Transverse colon (tissue), 4 donors: ENCODE measurements at places on chromosomes 2 and 18. TPM values are rescaled to one million over a fixed set of nuclear protein-coding genes. Genes with fewer than 3 reads are reported as not detected.

IL1RN gene
- total RNA-seq: 0.40 TPM

UGT1A5 gene
- 4.2 TPM for total RNA-seq

COL4A3 gene
- not detected for total RNA-seq

CERKL gene
- not detected for total RNA-seq

IL1F10 gene
- not detected for total RNA-seq

NOL4 gene
- total RNA-seq: not detected

SERPINB3 gene
- total RNA-seq: not detected

REG1A gene
- not detected for total RNA-seq

DNA sequence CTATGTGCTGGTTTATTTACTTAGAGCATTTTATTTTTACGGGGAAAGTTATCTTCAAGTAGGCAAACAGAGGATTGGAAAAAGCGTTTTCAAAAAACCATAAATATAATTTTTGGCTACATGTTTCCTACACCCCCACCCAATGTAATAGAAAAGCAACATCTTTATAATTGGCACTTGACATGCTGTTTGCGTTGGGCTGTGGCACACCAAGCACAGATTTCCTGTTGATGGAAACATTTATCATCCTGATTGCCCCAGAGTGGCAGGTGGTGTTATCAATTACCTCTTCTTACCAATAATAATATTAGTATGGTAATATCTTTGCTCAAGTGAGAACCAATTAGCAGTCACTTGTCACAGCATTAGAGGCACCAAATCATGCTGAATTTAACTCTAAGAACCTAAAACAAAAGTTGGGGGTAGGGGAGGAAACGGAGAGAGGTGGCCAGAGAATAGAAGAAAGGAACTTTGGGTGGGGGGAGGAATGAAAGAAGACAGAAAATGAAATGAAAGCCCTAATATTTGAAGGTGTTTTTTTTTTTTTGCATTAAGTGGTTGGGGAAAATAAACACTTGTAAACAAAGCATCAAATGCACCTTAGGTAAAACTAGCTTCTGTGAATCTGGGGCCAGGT, 3.8 kb upstream of the SALL3 start:
- no peak for DNase-seq
- no peak overlapping the region for H3K4me3 ChIP-seq
- H3K27me3 ChIP-seq: peaks cover 91% of the 10 kb centered on the region

DNA sequence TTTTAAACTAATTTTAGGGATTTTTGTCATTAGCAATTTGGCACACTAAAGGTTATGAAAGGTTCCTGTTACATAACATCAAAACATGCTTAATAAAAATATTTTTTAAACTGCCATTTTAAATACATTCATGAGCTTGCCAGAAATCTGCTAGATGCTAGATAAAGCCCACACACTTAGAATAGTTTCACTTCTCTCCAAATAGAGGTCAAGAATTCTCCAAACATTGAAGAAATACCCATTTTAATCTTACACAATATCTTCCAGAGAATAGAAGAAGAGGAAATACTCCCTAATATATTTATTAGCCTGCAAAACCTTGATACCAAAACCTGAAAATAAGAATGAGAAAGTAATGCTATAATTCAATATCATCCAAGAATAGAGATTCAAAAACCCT, 247.5 kb downstream of the PTH2R start:
- H3K36me3 ChIP-seq: no peaks in the 10 kb centered on the region
- no peaks in the 10 kb centered on the region for H3K27me3 ChIP-seq

DNA sequence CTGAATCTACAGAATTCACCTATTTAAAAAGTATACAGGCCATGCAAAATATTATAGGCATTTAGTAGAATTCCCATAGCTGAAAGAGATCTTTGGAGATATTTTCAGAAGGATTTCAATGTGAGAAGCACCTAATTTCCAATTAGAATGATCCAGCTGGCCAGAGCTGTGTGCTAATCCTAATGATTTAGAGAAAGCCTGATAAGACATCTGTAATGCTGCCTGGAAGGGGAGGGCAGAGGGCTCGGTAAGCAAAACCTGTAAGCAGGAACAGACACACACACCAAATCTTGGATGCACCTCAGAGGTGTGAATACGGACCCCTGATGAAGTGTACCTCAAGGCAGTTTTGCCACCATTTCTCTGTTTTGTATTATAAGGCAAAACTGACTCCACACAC, 14.0 kb downstream of the SERTAD2 start:
- H3K4me3 ChIP-seq: no peak overlapping the region
- no peak for DNase-seq
- H3K36me3 ChIP-seq: no peaks in the 10 kb centered on the region

GRCh38 chr18:6482198-6482977, 67.7 kb upstream of the L3MBTL4 start:
- peak; percentile 41 for DNase-seq
- no peaks in the 10 kb centered on the region for H3K27me3 ChIP-seq
- H3K4me1 ChIP-seq: no peaks in the 10 kb centered on the region

GRCh38 chr2:148342086-148342485, 302.5 kb upstream of the EPC2 start:
- H3K36me3 ChIP-seq: no peaks in the 10 kb centered on the region
- DNase-seq: no peak
- no peaks in the 10 kb centered on the region for H3K4me1 ChIP-seq
- no peak overlapping the region for H3K27ac ChIP-seq
- H3K4me3 ChIP-seq: no peak overlapping the region
- H3K27me3 ChIP-seq: no peaks in the 10 kb centered on the region

DNA sequence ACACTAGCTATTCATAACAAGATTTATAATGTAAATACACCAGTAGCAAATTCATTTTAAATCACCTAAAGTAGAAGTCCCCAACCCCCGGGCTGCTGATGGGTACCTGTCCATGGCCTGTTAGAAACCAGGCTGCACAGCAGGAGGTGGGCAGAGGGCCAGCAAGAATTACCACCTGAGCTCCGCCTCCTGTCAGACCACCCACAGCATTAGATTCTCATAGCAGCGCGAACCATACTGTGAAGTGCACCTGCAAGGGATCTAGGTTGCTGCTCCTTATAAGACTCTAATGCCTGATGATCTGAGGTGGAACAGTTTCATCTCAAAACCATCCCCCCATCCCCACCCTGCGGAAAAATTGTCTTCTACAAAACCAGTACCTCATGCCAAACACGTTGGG, 71.3 kb downstream of the KANSL1L start:
- H3K27ac ChIP-seq: no peak overlapping the region
- no peak overlapping the region for H3K4me3 ChIP-seq
- H3K36me3 ChIP-seq: no peaks in the 10 kb centered on the region
- no peaks in the 10 kb centered on the region for H3K27me3 ChIP-seq
- no peak for DNase-seq

DNA sequence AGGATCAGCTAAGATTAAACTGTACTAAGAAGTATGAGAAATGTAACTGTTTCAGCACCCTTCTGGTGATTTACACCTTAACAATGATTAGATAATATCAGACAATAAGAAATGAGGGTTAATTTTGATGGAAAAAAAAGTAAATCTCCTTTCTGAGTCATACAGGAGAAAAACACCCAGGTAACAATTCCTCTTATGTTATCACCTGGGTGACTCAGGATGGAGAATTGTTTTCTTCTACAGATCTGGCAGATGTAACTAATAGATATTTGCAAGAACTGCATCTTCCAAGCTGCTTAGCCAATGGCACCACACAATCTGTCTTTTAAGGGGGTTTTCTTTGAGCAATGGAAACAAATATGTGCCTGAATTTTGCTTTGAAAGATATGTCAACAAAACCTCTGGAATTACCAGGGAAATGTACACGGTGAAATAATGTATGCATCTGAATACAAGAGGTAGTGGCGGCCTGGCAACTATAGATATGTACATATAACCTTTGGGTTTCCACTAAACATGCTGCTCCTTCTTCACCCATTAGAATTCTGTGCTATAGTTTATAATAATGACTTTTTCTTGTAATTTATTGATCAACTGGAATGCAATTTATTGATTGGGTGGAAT, 407.9 kb downstream of the CPS1 start:
- H3K27ac ChIP-seq: no peak overlapping the region
- no peaks in the 10 kb centered on the region for H3K4me1 ChIP-seq
- no peaks in the 10 kb centered on the region for H3K36me3 ChIP-seq
- DNase-seq: no peak

- H3K36me3 ChIP-seq: no peaks in the 10 kb centered on the region
- no peak for DNase-seq
- H3K4me1 ChIP-seq: peaks cover 37% of the 10 kb centered on the region
- H3K27me3 ChIP-seq: no peaks in the 10 kb centered on the region
- peak overlapping the region; percentile 71 for H3K27ac ChIP-seq
- peak overlapping the region; percentile 56 for H3K4me3 ChIP-seq
These were observed 2.3 kb downstream of the INPP5D start for GRCh38 chr2:233062451-233062850.

GRCh38 chr2:240960309-240960970, 38.0 kb upstream of the SNED1 start:
- DNase-seq: no peak
- no peaks in the 10 kb centered on the region for H3K4me1 ChIP-seq
- H3K36me3 ChIP-seq: no peaks in the 10 kb centered on the region

- H3K4me3 ChIP-seq: no peak overlapping the region
- H3K36me3 ChIP-seq: no peaks in the 10 kb centered on the region
- no peak overlapping the region for H3K27ac ChIP-seq
- no peaks in the 10 kb centered on the region for H3K4me1 ChIP-seq
- no peaks in the 10 kb centered on the region for H3K27me3 ChIP-seq
- no peak for DNase-seq
These were observed 1.8 kb upstream of the COBLL1 start for GRCh38 chr2:164843346-164843911.

DNA sequence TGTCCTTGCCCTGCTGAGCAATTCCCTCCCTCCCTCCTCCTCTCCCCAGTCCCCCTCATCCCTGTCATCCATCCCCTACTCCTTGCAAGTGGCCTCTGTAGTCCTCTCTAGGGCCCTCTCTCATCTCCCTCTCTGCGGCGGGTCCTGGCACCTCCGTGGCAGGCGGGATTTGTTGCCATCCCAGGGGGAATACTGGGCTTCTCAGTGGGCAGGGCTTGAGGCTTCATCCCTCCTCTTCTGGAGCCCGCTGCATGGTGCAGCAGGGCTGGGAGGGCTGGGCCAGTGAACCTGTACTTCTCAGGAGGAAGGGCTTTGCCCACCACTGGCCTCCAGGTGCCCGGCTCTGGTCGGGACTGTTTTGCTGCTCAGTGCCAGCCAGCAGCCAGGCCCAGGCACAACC, 216.2 kb downstream of the TFCP2L1 start:
- no peak overlapping the region for H3K4me3 ChIP-seq
- no peaks in the 10 kb centered on the region for H3K4me1 ChIP-seq

- H3K4me3 ChIP-seq: no peak overlapping the region
- H3K27ac ChIP-seq: peak overlapping the region; percentile 1
- no peaks in the 10 kb centered on the region for H3K36me3 ChIP-seq
- no peak for DNase-seq
- no peaks in the 10 kb centered on the region for H3K27me3 ChIP-seq
These were observed 16.7 kb downstream of the IL1R1 start for GRCh38 chr2:102159295-102159694.

- DNase-seq: peak; percentile 5
- H3K27ac ChIP-seq: no peak overlapping the region
- no peak overlapping the region for H3K4me3 ChIP-seq
- H3K4me1 ChIP-seq: no peaks in the 10 kb centered on the region
- H3K27me3 ChIP-seq: no peaks in the 10 kb centered on the region
- no peaks in the 10 kb centered on the region for H3K36me3 ChIP-seq
These were observed 45.0 kb upstream of the ALPP start for GRCh38 chr2:232333361-232334135.

GRCh38 chr2:74226648-74227213, 28.3 kb downstream of the MTHFD2 start:
- no peak overlapping the region for H3K4me3 ChIP-seq
- no peaks in the 10 kb centered on the region for H3K27me3 ChIP-seq
- H3K4me1 ChIP-seq: no peaks in the 10 kb centered on the region
- H3K36me3 ChIP-seq: no peaks in the 10 kb centered on the region

DNA sequence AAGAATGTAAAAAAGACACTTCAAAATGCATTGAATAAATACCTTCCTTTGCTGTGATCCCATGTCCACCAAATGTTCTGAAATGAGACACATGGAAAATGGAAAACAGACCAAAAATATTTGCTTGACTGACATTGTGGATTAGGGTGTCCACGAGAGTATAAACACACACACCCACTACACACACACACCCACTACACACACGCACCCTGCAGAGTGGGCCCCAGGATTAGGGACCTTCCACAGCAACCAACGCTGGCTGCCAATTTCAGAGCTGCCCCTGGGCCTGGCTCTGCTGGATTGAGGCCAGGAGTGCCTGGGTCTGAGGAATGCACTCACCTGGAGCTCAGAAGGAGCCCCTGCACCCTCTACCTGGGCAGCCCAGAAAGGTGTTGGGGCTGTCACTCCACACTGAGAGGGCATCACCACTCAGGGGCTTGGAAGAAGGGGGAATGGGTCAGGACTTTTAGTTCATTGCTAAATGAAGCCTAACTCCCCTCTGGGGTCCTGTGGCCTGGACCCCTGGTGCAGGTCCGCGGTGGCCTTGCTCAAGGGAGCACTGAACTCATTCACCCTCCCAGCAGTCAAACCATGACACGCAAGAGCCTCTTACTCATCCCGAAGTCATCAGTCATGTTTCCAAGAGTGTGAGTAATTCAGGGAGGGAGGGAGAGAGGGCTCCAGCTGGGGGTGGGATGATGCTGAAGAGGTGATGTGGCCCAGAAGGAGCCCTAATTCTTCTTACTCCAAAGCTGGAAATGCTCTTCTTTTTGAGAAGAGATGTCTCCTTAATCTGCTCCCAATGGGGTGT, 50.2 kb upstream of the PLB1 start:
- no peak for DNase-seq
- no peak overlapping the region for H3K27ac ChIP-seq
- no peaks in the 10 kb centered on the region for H3K36me3 ChIP-seq
- H3K27me3 ChIP-seq: no peaks in the 10 kb centered on the region
- H3K4me1 ChIP-seq: no peaks in the 10 kb centered on the region
- H3K4me3 ChIP-seq: no peak overlapping the region

DNA sequence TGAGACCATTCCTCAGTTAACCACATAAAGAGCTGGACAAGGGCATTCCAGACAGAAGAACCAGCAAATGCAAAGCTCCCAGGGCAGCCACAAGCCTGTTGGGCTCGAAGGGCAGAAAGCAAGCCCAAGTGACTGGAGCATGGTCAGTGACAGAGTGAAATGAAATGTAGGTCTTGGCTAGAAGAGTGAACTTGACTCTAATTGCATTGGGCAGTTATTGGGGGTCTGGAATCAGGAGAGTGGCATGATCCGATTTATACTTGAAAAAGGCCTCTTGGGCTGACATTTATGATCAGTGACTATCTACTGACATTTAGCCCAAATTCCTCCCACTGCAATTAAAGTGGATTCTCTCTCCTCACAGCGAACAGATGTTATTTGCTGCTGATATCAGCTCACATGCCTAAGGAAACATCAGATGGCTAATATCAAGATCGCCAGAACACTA, 152.5 kb upstream of the KLF7 start:
- no peak for DNase-seq
- H3K4me3 ChIP-seq: no peak overlapping the region
- H3K4me1 ChIP-seq: no peaks in the 10 kb centered on the region
- H3K27ac ChIP-seq: no peak overlapping the region
- no peaks in the 10 kb centered on the region for H3K36me3 ChIP-seq

DNA sequence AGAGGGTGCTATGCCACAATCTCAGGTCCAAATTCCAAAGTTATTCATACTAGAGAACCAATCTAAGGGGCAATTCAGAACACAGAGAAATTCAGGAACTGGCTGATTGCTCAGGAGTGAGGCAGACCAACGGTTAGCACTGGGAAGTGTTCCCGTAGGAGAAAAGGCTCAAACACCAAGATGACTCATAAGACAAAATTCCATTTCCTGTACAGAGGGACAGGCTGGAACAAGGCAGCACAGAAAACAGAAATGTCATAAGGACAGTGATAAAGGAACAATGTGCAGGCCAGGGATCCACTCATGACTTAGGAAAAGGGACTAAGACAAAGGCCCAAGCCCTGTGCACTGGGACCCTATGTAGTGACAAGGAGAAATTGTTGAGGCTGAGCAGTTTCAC, 54.2 kb downstream of the PDE1A start:
- no peaks in the 10 kb centered on the region for H3K36me3 ChIP-seq
- no peaks in the 10 kb centered on the region for H3K27me3 ChIP-seq
- DNase-seq: peak; percentile 46
- no peaks in the 10 kb centered on the region for H3K4me1 ChIP-seq
